GM04503 (cell line): ENCODE measurements at places on chromosomes 3 and 15.

- no peak for DNase-seq
These were observed 1.6 kb upstream of the SUCNR1 start for GRCh38 chr3:151871639-151872468.

DNA sequence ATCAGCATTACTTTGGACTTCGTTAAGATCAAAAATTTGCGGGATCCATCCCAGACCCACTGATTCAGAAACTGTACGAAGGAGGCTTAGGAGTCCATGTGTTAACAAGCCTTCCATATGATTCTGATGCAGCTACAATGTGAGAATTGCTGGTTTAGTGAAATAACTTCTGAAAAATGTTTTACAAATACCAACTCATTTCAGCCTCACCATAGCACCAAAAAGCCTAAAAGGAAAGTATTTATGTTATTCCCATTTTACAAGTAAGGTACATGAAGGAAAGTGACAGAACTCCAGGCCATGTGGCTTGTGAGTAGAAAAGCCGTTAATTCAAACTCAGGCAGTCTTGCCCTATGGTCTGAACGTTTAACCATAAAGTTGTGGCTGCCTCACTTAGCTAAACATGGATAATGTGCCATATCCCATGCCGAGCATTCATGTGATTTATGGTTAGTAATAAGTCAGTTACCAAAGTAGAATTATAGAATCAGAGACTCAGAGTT, 1.5 kb upstream of the IGSF10 start:
- DNase-seq = no peak

DNA sequence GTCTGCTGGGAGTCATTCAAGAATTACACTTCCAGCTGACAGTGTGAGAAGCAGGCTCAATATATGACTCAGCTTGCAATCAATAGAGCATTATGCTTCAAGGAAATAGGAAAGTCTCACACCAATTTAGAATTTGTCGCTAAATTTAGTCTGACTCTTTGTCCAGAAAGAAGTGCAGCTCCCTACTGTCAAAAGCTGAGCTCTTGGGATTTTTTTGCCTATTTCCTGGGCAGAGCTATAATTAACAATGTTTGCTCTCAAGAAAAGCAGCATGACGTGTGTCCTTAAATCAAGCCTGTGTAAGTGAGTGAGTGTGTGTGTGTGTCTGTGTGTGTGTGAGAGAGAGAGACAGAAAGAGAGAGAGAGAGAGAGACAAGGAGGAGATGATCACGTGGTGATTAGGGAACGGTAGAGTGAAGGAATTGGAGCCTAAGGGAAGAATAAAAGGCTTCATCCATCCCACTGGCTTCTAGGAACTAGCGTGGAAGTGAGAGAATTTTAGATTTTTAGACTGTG, 16.4 kb upstream of the SLC35G2 start:
- DNase-seq = no peak

DNA sequence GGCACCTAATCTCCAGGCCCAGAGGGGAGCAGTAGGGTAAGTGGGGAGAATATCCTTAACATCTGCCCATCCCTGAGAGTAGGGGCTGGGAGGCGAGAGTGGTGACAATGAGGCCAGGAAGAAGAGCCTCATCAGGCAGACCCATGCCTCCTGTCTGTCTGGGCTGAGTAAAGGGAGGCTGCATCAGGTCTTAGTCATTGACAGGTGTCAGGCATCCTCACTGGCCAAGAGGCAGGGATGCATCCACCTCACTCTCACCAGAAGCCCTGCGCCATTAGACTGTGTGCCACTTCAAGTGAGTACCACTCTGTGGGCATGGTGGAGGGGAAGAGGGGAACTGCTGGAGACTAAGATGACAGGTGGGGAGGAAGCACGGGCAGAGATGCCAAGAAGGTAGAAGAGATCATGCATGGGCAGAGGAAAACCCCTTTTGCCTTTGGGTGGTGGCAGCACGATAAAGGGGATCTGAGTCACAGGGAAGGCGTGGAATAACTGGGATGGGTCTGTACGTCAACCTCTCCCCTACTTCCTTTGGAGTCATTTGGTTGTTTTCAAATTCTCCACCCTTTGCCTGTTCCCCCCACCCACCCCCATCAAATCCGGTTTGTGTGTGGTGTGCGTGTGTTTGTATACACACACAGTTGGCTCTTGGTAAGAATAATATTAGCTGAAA, 14.1 kb downstream of the ANAPC13 start:
- no peak for DNase-seq

DNA sequence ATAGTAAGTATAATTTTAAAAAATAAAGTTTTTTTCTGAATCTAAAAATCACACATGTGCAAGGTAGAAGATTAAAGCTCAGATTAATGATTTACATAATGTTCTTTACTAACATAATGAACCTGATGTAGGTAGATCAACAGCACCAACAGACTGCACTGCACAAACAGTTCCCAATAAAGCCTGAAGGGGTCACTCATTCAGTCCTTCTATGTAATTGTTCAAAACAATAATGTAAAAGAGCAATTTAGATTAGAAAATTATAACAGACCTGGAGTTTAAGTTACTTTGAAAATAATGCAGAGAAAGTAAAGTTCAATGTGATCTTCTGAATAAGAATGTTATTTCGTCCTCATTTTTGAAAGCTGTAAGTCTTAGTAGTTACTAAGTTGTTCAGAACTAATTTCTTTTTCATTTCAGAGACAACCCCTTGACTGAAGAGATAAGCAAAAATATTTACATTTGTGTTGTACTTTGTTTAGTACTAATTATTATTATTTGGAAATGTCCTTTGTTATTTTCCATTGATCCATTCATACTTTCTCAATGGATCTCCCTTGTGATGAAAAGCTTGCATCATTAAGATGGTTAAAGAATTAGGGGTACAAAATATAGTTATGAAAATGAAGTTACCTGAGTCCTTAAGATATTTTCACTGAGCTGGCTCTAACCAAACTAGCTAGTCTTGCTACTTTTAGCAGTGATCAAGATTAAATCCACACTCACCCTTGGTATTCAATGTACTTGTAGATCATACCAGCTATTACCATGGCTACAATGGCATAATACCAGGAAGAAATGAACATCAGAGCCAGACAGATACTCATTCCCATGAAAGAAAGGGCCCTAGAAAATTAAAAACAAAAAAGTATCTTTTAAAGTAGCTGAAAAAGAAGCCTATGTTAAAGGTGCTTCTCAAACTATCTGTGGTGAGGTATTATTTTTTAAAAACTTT, 16.8 kb downstream of the EMC4 start:
- DNase-seq = no peak
